Natural killer cell (primary cell): ENCODE measurements at places on chromosomes 16 and 17.

- no peak for DNase-seq
Observed at GRCh38 chr17:47286198-47286914, 32.7 kb downstream of the ITGB3 start.

DNA sequence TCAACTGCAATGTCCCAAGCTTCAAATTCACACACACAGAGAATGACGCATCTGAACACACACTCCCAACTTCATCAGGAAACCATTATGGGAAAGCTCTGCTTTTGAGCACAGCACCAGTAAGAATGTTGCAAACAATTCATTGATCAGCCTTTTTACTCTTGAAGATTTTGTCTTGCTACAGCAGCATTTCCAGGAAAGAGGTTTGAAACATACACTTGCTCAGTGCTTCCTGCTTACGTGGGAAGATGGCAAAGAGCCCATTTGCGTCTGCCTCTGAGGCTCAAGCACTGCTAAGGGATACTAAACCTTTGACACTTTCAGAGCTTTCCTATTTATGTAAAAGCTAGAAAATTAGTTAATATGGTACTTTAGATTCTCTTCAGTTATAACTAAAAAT lies 77.2 kb upstream of the MON1B start:
- DNase-seq: no peak

DNA sequence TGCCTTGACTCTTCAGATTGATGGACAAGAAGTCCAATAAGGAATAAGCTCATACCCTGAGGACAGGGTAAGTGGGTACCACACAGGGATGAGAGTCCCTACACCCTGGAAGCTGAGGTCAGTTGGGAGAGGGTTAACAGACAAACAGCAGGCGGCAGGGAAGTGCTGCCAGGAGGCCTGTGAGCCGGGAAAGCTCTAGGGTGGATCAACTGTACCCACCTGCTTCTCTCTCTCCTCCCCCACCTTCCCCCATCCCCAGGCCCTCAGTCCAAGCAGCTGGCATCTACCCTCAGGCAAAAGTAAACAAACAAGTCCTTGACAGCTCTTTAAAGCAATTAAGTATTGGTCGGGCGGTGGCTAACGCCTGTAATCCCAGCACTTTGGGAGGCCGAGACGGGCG lies 20.7 kb upstream of the MYLK3 start:
- no peak for DNase-seq

DNA sequence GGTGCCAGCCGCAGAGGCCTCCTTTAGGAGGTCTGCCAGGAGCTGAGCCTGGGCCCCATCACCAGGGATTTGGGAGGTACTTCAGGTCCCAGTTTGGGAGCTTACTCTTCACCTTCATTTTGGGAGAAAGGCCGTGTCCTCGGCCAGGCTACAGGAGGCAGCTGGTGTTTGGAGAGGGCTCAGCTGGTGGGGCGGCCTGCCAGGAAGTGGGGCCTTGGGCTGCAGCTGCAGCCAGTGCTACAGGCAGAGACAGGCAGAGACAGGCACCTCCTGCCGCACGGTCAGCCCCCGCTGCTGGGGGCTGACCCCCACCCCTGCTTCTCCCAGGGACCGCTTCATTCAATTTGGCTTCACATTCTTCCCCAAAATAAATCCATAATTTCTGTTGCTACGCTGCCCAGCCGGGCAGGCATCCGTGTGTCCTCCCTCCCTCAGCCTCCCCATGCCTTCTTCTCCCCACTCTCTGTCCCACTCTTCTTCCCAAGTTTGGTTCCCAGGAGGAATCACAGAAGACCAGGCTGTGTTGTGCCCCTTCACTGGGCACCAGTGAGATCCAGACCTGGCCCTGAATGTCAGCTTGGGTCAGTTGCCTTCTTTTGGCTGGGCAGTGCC lies 6.1 kb downstream of the TMEM235 start:
- DNase-seq: no peak

GRCh38 chr17:11924076-11924475 lies 73.2 kb downstream of the ZNF18 start:
- no peak for DNase-seq

GRCh38 chr16:81277541-81278080 lies 37.2 kb upstream of the GAN start:
- no peak for DNase-seq

GRCh38 chr17:17057057-17057551 lies 14.8 kb downstream of the MPRIP start:
- no peak for DNase-seq

DNA sequence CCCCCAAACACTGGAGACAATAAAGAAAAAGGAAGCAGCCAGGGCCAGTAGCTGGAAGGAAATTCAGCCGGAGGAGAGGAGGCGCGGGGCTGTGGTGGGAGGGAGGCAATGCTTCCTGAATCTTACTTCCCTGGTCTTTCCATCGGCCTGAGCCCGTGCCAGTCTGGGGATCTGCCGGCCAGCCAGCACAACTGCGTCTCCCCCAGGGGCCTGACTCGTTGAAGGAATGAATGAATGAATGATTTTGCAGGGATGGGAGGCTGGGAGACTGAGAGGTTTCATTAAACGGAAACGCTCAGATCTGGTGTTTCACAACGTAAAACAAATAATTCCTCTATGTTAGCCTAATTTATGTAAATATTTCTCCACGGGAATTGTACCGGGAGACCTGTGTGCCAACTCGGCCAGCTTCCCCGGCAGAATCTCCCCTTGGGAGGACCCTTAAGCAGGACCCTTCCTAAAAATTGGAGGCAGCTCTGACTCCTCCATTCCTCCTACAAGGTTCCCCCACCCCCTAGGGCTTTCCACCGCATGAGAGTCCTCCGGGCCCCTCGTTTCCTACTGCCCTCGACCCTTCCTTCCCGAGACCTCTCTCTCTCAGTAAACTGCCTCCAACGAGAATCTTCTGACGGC lies 1.3 kb upstream of the BAIAP2 start:
- DNase-seq: no peak

GRCh38 chr17:2672026-2672425 lies 39.5 kb downstream of the CLUH start:
- DNase-seq: no peak

DNA sequence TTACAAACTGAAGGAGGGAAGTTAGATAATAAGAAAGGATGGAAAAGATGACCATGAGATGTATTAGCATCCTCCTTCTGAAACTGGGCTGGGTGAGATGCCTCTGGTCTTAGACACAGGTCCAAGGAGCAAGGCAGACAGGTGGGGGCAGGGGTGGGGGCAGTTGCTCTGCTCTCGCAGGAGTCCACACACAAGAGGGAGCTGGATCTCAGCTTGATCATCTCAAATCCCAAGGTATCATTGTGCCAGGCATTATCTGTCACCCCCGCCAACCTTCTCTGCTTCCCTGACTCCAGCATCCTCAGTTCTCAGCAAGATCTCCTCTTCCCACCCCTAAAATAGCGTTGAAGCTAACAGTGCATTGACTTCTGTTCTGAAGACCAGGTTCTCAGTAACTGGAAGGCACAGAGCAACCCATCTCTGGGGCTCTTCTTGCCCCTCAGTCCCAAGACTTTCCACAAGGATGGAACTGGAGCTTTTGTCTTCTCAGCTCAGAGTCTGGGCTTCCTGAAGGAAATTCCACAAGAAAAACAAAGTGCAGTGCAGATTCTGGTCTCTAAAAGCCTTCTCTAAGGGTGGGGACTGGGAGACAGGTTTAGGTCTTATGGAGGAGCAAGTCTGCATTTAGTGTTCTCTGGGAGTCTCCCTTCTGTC lies 1.6 kb downstream of the FLOT2 start:
- no peak for DNase-seq

DNA sequence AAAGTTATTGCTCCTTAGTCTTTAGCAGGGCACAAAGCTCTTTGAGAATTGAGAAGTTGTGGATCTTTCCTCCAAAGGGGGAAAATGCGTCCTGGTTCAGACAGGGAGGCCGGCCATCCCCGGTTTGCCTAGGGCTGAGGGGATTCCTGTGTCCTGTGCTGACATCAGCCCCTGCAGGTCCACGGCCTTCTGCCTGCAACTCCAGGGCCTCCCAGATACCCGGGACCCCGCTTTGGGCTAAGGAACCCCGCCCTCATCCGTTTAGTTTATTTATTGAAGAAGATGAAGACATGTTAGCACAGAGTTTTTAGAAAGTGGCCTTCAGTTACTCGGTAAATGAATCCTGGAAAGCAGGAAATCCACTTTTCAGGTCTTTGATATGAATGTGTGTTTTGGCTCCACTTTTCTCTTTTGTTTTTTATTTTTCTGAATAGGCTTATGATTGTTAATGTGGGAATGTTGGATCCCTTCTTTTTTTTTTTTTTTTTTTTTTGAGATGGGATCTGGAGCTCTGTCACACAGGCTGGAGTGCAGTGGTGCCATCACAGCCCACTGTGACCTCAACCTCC lies 65.6 kb downstream of the CRISPLD2 start:
- no peak for DNase-seq

- no peak for DNase-seq
Observed at GRCh38 chr17:75228305-75228704, 22.8 kb downstream of the NUP85 start.

- no peak for DNase-seq
Observed at GRCh38 chr17:79221597-79221996, 147.0 kb downstream of the ENGASE start.

GRCh38 chr16:4489030-4489429 lies 12.8 kb downstream of the HMOX2 start:
- no peak for DNase-seq

- DNase-seq: no peak
Observed at GRCh38 chr16:50957056-50957455, 194.0 kb downstream of the SALL1 start.

GRCh38 chr17:19744922-19745757 lies 3.0 kb downstream of the ALDH3A1 start:
- DNase-seq: peak; percentile 90

GRCh38 chr17:9971991-9972390 lies 66.9 kb upstream of the RCVRN start:
- no peak for DNase-seq

DNA sequence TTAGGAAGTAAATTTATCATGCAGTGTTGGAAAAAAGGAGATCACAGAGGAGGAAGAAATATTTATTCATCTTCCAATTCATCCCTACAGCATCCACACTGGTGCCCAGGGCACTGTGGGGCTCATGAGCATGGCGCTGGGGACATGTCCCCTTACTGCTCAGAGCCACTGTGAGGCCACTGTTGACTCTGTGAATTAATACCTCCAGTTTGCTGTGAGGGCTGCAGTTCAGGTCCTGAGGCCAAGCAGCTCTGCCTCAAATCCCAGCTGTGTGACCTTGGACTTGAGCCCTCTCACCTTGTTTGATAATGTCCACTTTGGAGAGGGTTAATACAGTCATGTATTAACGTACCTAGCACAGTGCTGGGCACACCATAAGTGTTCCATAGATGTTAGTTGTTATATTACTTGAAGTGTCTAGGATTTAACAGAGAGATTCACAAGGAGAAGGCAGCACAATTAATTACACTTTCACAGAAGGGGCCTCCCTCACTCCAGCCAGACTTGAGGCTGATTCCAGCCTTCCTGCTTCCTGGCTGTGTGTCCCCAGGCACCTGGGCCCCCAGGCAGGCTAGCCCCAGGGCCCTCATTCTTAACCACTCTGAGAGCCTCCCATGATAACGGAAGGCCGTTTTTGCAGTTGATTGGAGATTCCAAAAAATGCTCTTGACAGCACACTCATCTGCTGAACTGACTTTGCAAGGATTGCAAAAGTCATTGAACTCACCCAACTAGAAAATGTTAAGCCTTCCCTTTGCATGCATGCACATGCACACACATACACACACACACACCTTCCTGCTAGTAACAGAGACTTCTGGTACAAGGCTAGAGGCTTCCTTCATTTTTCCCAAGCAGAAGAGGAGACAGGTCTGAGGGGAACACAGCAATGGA lies 29.4 kb downstream of the KATNIP start:
- DNase-seq: no peak

DNA sequence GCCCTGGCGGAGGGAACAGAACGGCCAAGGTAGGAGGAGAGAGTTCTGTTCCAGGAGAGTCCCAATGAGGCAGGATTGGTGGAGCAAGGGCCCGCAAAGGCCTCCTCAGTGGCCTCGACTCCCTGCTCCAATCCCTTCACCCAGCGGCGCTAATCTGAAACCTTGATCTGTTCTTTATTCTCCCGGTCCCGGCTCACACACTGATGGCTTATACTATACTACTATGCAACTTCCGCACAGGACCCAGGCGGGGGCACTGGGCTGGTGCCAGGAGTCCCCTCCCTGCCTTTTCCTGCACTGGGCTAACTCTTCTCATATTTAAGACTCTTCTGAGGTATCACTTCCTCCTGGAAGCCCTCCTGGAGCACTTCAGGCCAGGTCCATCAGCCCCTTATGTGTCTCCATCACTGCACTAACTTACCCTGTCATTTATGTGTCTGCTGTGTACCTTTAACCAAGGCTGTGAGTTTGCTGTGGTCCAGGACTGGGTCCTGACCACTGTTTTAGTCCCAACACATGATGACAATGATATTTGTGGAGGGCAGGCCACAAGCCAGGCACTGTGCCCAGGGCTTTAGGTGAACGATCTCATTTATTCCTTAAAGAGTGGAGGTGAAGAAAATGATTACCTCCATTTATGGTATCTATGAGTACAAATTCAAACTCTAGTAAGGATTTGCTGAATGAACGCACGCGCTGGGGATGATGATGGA lies 6.8 kb downstream of the CCDC102A start:
- no peak for DNase-seq

DNA sequence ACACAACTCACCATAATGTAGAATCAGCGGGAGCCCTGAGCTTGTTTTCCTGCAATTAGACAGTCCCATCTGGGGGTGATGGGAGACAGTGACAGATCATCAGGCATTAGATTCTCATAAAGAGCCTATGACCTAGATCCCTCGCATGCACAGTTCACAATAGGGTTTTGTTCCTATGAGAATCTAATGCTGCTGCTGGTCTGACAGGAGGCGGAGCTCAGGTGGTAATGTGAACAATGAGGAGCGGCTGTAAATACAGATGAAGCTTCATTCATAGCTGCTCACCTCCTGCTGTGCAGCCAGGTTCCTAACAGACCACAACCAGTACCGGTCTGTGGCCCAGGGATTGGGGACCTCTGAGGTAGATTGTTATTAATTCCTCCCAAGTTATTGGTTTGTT lies 2.9 kb upstream of the DOK4 start:
- DNase-seq: no peak
